ENCODE measurements at places on chromosomes 3 and 15.

- no peak for DNase-seq
These were observed 66.8 kb downstream of the FAIM start for GRCh38 chr3:138675393-138675792.

GRCh38 chr3:195918176-195918575 lies 9.8 kb upstream of the TNK2 start:
- no peak for DNase-seq

GRCh38 chr3:110070161-110070916 lies 733.0 kb upstream of the DPPA4 start:
- DNase-seq: no peak

- DNase-seq: no peak
These were observed 27.6 kb upstream of the TM2D3 start for GRCh38 chr15:101679806-101680205.
